CD8-positive, alpha-beta memory T cell (primary cell): ENCODE measurements at places on chromosomes 7 and 10.

- peak; percentile 83 for DNase-seq
These were observed 3.7 kb downstream of the ELOVL3 start for GRCh38 chr10:102229810-102230263.

DNA sequence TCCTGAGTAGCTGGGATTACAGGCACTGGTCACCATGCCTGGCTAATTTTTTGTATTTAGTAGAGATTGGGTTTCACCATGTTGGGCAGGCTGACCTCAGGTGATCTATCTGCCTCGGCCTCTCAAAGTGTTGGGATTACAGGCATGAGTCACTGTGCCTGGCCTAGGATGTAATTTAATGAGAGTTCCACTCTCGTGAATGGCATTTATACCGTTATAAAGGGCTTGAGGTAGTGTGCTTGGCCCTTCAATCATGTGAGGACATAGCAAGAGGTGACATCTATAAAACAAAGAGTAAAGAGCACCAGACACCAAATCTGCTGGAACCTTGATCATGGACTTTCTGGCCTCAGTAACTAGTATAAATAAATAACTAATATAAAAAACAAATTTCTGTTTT, 93.5 kb upstream of the PPP1R9A start:
- no peak for DNase-seq

GRCh38 chr7:33711231-33712019, 193.9 kb upstream of the BMPER start:
- DNase-seq: no peak

DNA sequence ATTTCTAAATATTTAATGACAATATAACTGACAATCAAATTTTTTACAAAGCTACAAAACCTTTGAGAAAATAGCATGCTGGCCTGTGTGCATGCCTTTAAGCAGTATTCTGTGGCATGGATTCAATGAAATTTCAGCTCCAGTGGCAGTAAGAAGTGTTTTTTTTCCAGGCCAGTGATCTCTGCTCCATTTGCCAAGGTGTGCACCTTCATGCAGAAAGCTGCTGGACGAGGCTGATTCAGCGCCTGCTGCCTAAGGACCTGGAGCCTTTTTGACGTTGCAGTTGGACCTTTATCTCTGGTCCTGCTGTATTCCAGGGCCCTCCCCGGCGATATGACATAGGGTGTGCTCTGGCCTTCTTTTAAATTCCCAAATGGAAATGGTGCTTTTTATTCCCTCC, 26.6 kb downstream of the VWC2 start:
- DNase-seq: no peak

DNA sequence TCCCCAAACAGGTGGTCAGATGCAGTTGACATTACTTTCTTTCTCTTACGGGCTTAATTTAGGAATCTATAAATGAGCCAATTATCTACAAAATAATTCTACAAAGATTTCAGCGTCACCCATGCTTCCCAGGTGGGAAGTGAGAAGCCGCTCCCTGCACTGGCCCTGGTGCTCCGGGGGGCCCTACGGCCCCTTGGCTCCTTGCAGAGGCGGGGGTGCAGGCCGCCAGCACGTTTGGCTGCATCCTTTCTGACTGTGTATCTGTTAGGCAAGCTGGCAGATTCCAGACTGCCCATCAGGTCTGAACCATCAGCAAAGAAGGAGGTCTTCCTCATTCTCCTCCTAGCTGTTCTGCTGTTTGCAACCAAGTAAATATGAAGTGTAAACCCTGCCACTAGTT, 16.3 kb downstream of the VWC2 start:
- no peak for DNase-seq

GRCh38 chr7:22997871-22998518, 15.9 kb downstream of the HYCC1 start:
- DNase-seq: no peak

DNA sequence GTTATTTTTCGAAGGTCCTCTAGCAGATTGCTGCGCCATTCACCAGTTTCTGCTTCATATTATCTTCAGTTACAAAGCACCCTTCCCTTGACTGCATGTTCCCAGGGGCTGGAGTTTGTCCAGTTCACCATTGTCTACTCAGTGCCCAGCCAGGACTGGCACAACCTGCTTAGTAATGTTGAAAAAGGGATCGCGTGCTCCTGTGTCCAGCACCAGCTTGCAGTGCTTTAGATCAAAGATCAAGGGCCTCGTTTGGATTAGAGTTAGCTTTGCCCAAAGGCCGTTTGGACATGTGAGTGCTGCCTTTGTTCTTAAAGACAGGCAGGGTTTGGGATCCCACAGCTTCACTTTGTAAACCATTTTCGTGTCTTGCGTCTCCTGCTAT, 867 bp downstream of the ATP6V0E2 start:
- no peak for DNase-seq

- DNase-seq: no peak
These were observed 210.0 kb upstream of the KLF14 start for GRCh38 chr7:130943981-130944380.

- no peak for DNase-seq
These were observed 72.8 kb upstream of the PPIF start for GRCh38 chr10:79274279-79275104.

DNA sequence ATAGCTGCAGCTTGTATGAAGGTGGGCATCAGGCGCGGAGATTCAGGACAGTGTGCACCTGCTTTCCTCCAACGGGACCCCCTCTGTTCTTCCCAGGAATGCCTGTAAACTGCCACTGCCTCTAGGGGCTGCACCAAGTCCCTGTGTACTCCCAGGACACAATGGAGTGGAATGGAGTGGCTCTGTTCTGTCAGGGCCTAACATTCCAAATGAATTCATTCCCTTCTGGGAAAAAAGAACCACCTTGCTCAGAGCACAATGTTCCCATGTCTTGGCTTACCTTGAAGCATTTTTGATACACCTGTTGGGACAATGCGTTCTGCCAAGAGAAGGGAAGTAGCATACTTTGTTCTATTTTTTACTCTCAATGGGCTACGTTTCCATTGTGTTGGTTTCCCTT, 339.4 kb downstream of the FRMD4A start:
- DNase-seq: no peak

- peak; percentile 37 for DNase-seq
These were observed 143.1 kb upstream of the STK17A start for GRCh38 chr7:43439631-43440401.

- DNase-seq: no peak
These were observed 47.9 kb upstream of the FOXK1 start for GRCh38 chr7:4634166-4634565.

DNA sequence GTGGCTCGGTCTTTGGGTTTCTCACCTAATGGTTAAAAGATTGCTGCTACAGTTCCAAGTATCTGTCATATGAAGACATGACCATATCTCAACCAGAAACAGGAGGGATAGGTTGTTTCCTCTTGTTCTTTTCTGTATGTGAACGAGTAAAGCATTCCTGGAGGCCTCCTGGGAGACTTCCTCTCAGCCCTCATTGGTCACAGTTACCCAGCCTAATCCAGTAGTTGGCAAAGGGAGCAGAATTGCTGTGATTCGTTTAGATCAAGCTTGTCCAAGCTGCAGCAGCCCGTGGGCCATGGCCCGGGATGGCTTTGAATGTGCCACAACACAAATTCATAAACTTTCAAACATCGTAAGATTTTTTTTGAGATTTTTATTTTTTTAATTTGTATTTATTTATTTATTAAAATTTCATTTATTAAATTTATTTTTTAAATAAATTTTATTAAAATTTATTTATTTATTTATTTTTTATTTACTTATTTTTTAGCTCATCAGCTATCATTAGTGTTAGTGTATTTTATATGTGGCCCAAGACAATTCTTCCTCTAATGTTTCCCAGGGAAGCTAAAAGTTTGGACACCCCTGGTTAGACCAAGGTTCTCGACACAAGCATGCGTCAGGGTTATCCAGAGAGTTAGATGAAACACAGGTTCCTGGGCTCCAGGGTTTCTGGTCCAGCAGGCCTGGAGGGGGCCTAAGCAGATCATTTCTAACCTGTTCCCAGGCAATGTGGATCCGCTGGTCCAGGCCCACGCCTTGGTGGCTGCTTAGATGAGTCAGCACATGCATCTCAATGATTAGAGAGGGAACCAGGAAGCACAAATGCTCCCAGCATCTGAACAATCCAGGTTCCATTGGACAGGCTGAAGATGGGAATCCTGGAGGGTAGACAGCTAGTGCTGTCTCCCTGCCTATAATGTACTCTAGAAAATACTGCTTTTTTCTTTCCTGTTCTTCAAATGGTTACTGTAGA, 25.6 kb downstream of the CDC123 start:
- DNase-seq: no peak

GRCh38 chr7:25186436-25186835, 41.9 kb downstream of the NPVF start:
- no peak for DNase-seq

DNA sequence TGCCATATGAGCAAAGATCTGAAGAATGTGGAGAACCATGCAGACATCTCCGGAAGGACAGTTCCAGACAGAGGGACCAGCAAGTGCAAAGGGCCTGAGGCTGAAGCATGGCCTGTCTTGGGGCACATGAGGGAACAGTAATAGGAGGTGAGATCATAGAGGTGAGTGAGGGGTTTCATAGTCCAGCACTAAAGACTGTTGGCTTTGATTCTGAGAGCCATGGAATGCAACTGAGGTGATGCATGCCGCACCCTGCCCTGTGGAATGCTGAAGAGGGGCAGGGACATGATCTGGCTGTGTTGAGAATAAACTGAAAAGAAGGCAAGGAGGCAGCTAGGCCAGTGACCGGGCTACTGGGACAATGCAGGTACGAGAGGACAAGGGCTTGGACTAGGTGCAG, 253.1 kb upstream of the KLF14 start:
- no peak for DNase-seq

- no peak for DNase-seq
These were observed 11.5 kb downstream of the GSAP start for GRCh38 chr7:77404641-77405040.

DNA sequence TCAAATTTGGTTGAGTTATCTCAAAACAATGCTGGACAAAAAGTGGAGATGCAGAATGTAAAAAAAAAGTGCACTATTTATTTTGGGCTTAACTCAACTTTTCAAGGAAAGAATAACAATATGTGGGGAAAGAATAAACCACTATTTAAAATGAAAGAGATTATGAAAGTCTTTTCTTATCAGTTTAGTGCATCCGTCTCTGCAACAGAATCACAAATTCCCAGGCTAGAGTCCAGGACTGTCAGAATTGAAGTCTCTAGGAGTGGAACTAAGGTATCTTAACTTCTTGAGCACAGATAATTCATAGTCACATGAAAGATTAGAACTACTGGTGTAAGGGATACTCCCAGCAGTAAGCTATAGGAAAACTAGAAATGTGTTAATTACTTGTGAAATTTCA, 1200.3 kb upstream of the LRRN3 start:
- DNase-seq: no peak

- no peak for DNase-seq
These were observed 44.9 kb downstream of the BAMBI start for GRCh38 chr10:28722065-28722803.

- no peak for DNase-seq
These were observed 48.3 kb downstream of the BUB3 start for GRCh38 chr10:123202506-123202905.

GRCh38 chr10:32299354-32299980, 47.5 kb downstream of the EPC1 start:
- no peak for DNase-seq

DNA sequence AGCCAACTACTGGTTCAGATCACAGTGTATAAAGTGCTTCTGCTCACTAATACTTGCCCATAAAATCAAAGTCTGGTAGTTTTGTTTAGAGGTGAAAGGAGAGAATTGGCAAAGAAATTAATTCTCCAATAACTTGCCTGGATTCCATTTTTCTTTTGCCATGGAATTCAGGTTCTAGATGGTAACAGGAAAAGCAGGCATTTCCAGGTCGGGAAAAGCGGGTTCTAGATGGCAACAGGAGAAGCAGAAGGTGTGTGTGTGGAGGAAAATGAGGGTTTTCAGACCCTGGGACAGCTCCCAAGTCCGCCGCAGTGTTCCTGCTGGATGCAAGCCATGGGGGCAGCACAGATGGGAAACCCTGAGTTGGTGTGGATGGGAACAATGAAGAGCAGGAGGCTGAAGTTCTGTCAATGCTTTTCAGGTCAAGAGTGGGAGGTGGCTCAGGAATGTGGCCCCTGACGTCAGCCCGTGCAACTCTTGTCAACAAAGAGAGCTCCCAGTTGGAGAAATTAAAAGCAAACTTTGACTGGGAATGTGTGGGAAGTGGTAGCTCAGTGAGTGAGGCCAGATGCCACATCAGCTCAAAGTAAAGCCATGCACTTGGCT, 696.7 kb downstream of the LRMDA start:
- no peak for DNase-seq

DNA sequence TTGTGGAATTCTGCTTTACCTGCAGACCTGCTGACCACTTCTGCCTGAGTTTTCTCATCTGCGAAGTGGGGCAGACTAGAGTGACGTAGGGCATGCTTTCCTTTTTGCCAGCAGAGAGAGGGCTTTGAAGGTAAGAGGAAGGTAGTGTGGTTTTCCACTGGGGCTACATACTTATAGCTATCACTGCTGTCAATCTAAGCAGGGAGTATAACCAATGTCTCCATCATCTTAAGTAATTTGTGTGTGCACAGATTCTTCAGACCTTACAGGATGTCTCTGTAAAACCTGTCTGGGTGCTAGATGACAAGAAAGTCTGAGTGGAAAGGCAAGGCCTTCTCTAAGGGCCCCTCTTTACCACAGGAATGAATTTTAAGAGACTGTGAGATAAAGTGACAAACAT, 106.8 kb downstream of the RBM20 start:
- DNase-seq: peak; percentile 50

DNA sequence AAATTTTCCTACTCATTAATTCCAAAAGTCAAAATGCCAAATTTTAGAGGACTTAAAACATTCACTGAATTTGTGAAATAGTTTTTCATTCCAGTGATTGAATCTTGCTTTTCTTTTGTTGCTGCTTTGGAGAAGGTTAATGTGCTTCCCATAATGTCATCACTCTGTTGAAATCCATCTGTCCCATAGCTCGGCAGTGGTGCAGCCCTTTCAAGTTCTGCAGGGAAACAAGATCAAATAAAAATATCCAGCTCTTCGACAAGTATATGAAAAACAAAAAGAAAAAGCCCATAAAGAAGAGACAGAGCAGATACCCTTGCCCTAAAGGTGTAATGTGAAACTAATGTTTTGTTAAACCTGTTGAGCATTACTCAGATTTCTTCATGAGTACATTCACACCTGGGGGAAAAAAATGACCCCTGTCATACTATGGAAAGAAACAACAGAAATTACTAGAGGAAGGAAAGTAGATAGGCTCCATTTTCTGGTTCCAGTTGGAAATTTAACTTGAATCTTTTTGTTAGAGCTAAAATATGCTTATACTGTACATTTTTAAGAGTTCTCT, 35.1 kb downstream of the AGR3 start:
- no peak for DNase-seq
